ENCODE measurements at places on chromosomes 6 and 20.

DNA sequence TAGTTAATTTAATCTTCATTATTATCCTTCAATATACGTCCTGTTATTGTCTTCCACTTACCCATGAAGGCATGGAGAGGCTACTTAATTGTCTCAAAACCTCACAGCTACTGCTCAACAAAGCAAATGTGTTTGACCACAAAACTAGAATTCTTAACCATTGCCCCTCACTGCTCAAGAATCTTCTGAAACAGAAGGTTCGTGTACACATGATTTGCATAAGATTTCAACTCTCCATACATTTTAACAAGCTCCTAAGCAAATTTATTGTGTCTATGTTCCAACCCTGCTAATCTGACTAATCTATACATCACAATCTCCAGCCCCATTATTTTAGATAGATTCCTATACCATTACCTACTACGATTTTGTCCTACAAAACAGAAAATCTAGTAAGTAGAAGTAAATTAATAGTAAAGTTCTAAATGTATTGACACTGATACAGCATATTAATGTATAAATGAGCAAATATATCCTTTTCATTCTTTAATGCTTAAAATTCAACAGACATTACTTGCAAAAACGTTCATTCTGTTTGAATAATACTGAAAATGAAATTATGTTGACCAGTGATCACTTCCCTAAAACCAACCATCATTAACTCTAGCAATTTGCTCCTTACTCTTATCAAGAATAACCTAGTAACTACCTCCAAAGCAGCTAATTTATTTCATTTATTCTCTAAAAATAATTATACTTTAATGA is 89.7 kb upstream of the RNF217 start:
- DNase-seq: no peak

- no peak for DNase-seq
Observed at GRCh38 chr6:13573669-13574110, 711 bp upstream of the SIRT5 start.

- DNase-seq: no peak
Observed at GRCh38 chr6:90397929-90398674, 101.5 kb upstream of the BACH2 start.

DNA sequence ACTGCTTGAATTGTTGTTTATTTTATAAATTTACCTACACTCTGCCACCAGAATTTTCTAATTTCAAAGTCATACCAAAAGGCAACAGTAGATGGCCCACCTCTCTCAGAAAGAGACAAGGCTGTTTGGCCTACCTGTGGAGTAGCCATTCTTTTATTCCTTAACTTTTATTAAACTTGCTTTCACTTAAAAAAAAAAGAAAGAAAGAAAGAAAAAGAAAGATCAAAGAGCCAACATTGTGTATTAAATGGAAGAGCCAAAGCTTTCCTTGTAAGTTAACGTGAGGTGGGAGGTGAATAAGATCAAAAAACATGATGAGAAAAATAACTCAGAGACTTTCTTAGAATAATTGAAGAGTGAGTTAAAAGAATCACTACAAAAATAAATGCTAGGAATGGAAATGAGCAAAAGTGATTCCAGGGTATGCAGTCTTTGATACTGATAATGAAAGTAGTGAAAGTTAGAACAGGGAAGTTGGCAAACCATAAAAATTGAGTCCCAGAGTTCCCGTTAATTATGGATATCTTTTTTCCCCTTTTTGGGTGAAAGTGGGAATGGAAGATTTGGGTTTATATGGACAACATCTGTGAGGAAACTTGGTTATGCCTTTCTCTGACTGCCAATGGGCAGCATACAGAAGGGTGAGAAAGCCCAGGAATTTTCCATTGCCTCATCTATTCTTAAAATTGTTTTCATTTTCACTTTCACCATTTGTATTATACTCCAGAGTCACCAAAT is 35.9 kb upstream of the MYB start:
- DNase-seq: no peak

- no peak for DNase-seq
Observed at GRCh38 chr6:51166914-51167313, 348.2 kb downstream of the TFAP2B start.

- peak; percentile 97 for DNase-seq
Observed at GRCh38 chr6:107629548-107630129, 139.7 kb downstream of the SOBP start.

DNA sequence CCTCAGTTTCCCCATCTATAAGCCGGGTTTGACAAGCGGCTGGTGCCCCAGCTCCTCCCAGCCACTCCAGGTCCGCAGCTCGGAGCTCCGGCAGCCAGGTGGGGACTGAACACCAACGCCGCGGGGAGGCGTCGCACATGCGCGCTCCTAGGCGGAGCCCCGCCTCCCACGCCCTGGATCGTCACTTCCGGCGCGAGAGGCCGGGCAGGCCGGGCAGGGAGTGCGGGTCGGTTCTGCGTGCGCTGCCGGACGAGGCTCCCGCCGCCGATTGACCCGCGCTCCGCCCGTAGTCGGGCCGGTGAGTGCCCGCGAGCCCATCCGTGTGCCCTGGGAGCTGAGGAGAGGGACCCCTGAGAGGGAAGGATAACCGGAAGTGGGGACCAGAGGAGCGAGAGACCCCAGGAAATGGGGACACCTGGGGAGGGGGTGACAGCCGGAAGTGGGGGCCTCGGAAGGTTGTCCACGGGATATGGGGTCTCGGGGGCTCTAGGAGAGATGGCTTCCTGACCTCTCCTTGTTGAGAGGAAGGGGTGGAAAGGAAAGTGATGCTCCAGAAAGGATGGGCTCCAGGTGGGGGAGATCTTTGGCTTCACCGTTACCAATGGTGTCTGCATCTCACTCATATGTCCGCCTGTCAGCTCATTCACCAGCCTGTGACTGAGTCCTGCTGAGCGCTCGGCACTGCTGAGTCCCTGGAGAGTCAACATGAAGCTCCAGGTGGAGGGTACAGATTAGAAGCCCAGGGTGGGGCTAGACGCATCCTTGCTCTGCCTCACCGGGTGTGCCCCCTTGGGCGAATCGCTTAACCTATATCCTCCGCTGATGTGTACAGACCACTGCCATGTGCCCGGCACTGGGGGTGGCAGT is at the start of gene TTPAL:
TTPAL (plus strand) TSS at position 181 of the 867 bp plus-strand sequence. CDS start 4,126 bp downstream, outside the sequence.
- peak; percentile 38 for DNase-seq

DNA sequence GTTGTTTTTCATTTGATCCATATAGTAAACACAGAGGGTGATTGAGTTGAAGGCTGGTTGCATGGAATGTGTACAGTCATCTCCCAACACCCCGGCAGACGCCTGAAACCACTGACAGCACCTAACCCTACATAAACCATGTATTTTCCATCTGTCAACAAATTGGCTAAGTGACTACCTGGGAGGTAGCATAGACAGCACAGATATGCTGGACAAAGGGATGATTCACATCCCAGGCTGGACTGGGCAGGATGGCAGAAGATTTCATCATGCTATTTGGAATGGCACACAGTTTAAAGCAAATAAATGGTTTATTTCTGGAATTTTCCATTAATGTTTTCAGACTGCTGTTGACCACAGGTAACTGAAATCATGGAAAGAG is 4.4 kb upstream of the VIP start:
- DNase-seq: no peak

DNA sequence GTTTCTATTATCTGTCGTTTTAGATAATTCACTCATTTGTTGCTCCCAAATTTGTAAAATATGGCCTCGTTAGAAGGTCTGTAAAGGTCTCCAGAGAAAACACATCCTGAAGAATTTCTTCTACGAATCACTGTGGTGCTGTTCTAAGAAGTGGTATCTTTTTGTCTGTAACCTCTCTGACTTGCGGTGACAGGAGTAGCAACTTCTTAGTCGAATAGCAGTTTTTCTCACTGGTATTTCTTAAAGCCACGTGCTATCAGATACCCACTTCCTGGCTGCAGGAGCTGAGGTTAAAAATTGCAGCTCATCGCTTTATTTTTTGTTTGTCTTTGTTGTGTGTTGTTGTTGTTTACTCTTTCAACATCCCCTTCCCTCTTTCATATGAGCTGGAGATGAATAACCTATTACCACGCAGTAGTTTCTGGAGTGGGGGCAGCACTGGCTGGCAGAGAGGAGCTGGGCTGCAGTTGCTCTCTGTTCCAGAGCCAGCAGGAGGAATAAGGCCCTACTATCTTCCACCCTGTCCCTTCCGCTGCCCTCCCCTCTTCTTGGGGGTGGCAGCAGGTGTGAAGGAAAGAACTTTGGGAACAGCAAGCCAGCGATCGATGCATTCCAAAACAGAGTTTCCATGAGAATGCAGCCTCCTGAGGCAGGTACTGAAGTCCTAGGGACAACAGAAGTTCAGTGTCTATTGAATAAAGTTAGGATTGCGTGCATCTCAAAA is 64.7 kb downstream of the C6orf118 start:
- no peak for DNase-seq

GRCh38 chr6:42452171-42453030 is 675 bp upstream of the TRERF1 start:
- DNase-seq: peak; percentile 75

- DNase-seq: no peak
Observed at GRCh38 chr20:46999801-47000465, 105.3 kb downstream of the EYA2 start.

- DNase-seq: no peak
Observed at GRCh38 chr6:74731204-74731603, 474.6 kb downstream of the COL12A1 start.

DNA sequence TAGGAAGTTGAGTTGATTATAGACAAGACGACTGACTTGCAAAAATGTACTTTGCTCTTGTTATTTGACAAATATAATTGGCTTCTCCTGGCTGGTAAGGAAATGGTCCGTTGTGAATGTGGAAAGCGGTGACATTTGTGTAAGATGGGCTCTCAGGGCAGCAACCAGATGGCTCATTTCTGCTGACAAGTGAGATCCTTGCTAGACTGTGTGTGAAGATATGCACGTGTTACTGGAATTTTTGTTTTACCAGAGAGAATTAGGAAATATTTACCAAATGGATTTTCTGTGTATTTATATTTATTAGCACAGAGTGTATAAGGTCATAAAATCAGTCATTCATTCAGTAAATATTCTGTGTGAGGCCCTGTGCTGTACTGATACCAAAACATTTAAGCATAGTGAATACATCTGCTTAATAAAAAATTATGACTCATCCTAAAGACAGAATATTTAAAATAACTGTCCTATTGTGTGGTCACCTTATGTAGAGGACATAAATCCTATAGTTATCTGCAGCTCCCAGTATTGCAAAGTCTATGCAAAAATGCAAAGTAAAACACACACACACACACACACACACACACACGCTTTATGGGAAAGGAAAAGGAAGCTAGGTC is 109.9 kb upstream of the ASF1A start:
- no peak for DNase-seq

Data from DMS79 treated with DMSO at 0.1 percent for 48 hours (cell line).